ENCODE measurements at places on chromosomes 1 and 21. TPM values are rescaled to one million over a fixed set of nuclear protein-coding genes. Genes with fewer than 3 reads are reported as not detected.

Gene S100A3
- 5.2 TPM for polyA plus RNA-seq

Gene SYT2
- polyA plus RNA-seq: not detected

Gene TSSK3
- polyA plus RNA-seq: 0.37 TPM

Gene RSPH1
- polyA plus RNA-seq: not detected

Gene CNTN2
- polyA plus RNA-seq: 0.84 TPM

Gene MMEL1
- polyA plus RNA-seq: 1.1 TPM

GRCh38 chr1:179021873-179022272 lies 3.8 kb upstream of the FAM20B start:
- no peak for DNase-seq
- H3K36me3 ChIP-seq: no peaks in the 10 kb centered on the region
- H3K27ac ChIP-seq: no peak overlapping the region
- H3K4me1 ChIP-seq: peaks cover 21% of the 10 kb centered on the region
- peak overlapping the region; percentile 25 for H3K4me3 ChIP-seq

- no peak overlapping the region for H3K4me3 ChIP-seq
- no peaks in the 10 kb centered on the region for H3K27me3 ChIP-seq
Observed at GRCh38 chr21:38478782-38479181, 19.5 kb downstream of the ERG start.

DNA sequence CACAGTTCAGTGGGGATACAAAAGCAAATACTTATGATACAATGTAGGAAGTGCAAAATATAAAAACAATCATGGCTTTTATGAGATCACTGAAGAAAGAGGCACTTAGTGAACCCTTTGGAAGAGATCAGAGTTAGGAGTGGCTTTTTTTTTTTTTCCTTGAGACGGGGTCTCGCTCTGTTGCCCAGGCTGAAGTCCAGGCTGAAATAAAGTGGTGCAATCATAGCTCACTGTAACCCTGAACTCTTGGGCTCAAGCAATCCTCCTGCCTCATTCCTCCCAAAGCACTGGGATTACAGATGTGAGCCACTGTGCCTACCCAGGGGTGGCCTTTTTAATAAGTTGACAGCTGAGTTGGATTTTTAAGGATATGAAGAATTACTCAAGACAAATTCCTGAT lies 17.3 kb upstream of the RASAL2 start:
- H3K4me3 ChIP-seq: no peak overlapping the region
- no peaks in the 10 kb centered on the region for H3K36me3 ChIP-seq
- H3K27me3 ChIP-seq: no peaks in the 10 kb centered on the region
- H3K4me1 ChIP-seq: no peaks in the 10 kb centered on the region
- no peak overlapping the region for H3K27ac ChIP-seq

- peak; percentile 89 for DNase-seq
- H3K27ac ChIP-seq: peak overlapping the region; percentile 62
- H3K4me3 ChIP-seq: no peak overlapping the region
- H3K27me3 ChIP-seq: no peaks in the 10 kb centered on the region
- H3K36me3 ChIP-seq: no peaks in the 10 kb centered on the region
Observed at GRCh38 chr1:226820941-226821718, 49.3 kb upstream of the PSEN2 start.

DNA sequence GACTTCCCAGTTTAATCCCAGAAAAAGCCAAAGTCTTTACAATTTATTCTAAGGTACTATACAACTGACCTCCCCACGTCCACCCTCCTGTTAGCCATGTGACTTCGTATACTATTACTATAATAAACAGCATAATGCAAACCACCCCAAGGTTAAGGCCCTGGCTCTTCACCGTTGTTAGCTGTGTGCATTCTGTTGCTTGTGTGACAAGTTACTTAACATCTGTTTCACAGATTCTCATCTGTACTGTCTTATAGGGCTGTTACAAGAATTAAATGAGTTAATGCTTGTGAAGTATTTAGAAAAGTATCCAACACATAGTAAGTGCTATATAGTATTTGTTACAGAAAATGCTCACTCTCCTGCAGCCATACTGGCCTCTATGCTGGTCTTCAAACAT lies 15.7 kb downstream of the WARS2 start:
- H3K36me3 ChIP-seq: no peaks in the 10 kb centered on the region
- no peak overlapping the region for H3K27ac ChIP-seq
- peaks cover 2% of the 10 kb centered on the region for H3K4me1 ChIP-seq

- no peaks in the 10 kb centered on the region for H3K36me3 ChIP-seq
- H3K4me3 ChIP-seq: no peak overlapping the region
- no peak overlapping the region for H3K27ac ChIP-seq
Observed at GRCh38 chr1:66058558-66058957, 265.9 kb downstream of the PDE4B start.

- H3K36me3 ChIP-seq: no peaks in the 10 kb centered on the region
- H3K4me1 ChIP-seq: peaks cover 73% of the 10 kb centered on the region
- H3K27me3 ChIP-seq: no peaks in the 10 kb centered on the region
Observed at GRCh38 chr1:207923561-207923960, 12.6 kb upstream of the CD34 start.

- H3K27ac ChIP-seq: no peak within 1 kb of the TSS
- peaks cover 35% of the 10 kb centered on the region for H3K36me3 ChIP-seq
- no peaks in the 10 kb centered on the region for H3K4me1 ChIP-seq
- no peaks in the 10 kb centered on the region for H3K27me3 ChIP-seq
- no peak within 1 kb of the TSS for H3K4me3 ChIP-seq
Observed at GRCh38 chr1:33320619-33321165, at the start of gene A3GALT2. Gene A3GALT2 (minus strand): TSS chr1:33321098. CDS start chr1:33321098, 0 bp downstream.

GRCh38 chr1:77552626-77553025 lies 129.8 kb downstream of the ZZZ3 start:
- H3K4me3 ChIP-seq: no peak overlapping the region
- H3K27me3 ChIP-seq: no peaks in the 10 kb centered on the region
- H3K4me1 ChIP-seq: no peaks in the 10 kb centered on the region

- DNase-seq: no peak
- H3K4me3 ChIP-seq: no peak overlapping the region
- no peak overlapping the region for H3K27ac ChIP-seq
- no peaks in the 10 kb centered on the region for H3K36me3 ChIP-seq
Observed at GRCh38 chr1:13929313-13929712, 229.3 kb downstream of the PRDM2 start.

DNA sequence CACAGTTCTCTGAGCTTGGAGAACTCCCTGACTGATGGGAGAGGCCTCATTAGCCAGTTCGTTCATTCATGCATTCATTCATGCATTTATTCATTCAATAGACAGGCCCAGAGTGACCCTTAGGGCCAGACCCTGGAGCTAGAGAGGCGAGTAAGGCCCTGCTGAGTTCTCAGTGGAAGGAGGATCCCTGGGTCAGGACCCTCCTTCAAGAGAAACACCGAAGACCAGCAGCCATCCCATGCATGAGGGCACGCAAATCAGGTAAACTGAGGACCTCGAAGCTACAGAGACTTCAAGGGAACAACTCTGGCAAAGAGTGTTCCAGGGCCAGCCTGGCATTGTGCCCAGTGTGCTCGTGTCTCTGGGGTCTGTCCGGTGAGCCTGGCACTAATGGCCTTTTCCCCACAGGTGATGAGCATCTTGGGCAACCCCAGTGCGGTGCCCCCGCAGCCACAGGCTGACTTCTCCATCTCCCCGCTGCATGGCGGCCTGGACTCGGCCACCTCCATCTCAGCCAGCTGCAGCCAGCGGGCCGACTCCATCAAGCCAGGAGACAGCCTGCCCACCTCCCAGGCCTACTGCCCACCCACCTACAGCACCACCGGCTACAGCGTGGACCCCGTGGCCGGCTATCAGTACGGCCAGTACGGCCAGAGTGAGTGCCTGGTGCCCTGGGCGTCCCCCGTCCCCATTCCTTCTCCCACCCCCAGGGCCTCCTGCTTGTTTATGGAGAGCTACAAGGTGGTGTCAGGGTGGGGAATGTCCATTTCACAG lies 104.8 kb downstream of the PAX7 start:
- no peak for DNase-seq
- no peak overlapping the region for H3K27ac ChIP-seq
- H3K27me3 ChIP-seq: peaks cover 24% of the 10 kb centered on the region
- no peaks in the 10 kb centered on the region for H3K36me3 ChIP-seq
- no peak overlapping the region for H3K4me3 ChIP-seq

- H3K27ac ChIP-seq: no peak overlapping the region
- H3K36me3 ChIP-seq: no peaks in the 10 kb centered on the region
- DNase-seq: no peak
- no peaks in the 10 kb centered on the region for H3K27me3 ChIP-seq
- H3K4me3 ChIP-seq: no peak overlapping the region
Observed at GRCh38 chr1:154844297-154844681, 25.8 kb downstream of the KCNN3 start.

- no peak overlapping the region for H3K4me3 ChIP-seq
- no peak overlapping the region for H3K27ac ChIP-seq
- no peaks in the 10 kb centered on the region for H3K4me1 ChIP-seq
- DNase-seq: no peak
Observed at GRCh38 chr1:160411271-160412027, 11.1 kb downstream of the VANGL2 start.

DNA sequence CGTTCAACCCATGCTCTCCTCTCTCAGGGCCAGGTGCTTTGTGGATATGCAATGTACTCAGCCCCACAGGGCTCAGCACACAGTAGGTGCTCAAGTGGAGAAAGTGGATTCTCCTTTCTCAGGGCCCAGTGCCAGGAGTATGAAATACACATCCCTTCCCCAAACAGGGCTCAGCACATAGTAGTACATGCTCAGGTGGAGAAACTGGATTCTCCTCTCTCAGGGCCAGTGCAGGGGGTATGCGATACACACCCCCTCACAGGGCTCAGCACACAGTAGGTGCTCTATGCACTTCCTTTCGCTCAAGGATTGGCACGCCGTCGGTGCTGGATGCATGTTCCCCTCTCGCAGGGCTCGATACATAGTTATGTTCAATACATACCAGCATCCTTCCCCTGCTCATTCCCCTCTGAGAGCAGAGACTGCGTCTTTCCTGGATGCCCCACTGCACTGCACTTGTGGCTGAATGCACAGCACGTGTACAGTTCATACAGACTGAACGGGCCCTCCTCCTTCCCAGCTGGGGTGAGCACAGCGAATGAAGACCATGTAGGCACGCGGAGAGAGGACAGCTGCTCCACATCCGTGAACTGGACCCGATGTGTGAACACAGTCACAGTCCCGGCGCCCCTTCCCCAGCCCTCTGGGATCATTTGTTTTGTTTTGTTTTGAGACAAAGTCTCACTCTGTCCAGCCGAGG lies 16.6 kb upstream of the DISP3 start:
- H3K36me3 ChIP-seq: no peaks in the 10 kb centered on the region
- no peak for DNase-seq
- no peak overlapping the region for H3K27ac ChIP-seq

Data from heart left ventricle (tissue), 16 donors.